ENCODE measurements at places on chromosomes 4 and X.

- no peak for DNase-seq
These were observed 1157.3 kb upstream of the AGA start for GRCh38 chr4:178599521-178599920.

DNA sequence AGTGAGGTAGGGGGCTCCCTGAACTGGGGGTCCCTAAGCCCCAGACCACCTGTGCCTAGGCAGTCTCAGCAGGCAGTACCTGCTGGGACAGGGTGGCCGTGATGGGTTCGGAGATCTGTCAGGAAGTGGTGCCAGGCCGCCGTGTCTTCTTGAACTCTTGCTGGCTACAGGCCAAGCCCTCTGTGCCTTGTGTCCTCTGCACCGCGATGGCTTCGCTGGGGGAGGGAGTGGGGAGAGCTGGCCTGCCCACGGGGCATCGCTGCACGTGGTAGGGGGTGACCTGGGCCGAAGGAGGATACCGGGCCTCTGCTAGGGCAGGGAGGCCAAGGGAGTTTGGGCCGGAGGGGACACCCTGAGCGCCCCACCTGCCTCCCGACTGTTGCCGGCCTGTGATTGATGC lies 96.7 kb upstream of the NKX1-1 start:
- no peak for DNase-seq

GRCh38 chr4:5991405-5991804 lies 26.8 kb downstream of the C4orf50 start:
- DNase-seq = no peak

- DNase-seq = no peak
These were observed 218.6 kb upstream of the GK2 start for GRCh38 chr4:79626611-79627010.

- no peak for DNase-seq
These were observed 56.2 kb upstream of the CHRDL1 start for GRCh38 chrX:110851780-110852179.

DNA sequence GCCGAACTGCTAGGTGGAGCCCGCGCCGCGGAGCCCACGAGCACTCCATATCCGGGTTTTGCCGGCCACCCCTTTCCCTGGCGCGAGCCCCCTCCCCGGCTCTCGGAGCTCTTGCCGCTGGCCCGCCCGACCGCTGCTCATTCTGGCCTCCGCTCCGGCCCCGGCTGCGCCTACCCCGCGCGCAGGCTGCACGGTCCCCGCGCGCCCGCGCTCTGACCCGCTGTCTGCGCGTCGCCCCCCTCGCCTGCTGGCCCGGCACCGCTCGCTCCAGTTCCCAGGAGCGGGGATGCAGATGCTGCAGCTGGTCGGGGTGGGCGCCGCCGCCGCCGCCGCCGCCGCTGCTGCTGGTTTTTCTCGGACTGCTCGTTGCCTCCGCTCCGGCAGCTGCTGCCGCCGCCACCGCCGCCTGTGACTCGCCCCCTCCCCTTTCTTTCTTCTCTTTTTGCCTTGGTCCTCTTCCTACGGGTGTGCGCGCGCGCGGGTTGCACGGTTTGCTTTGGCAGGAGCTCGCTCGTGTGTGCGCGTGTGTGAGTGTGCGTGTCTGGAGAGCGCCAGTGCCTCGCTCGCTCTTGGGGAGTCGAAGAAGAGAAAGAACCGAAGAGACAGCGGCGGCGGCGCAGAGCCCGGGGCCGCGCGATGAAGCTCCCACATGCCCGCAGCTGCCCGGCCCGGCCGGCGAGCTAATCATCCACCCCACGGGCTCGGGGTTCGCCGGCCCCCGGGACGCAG lies at the start of gene ADGRL3:
Gene ADGRL3 (plus strand): TSS at position 140 of the 729 bp plus-strand sequence.
- DNase-seq = no peak

GRCh38 chr4:95363966-95364365 lies 184.8 kb downstream of the UNC5C start:
- DNase-seq = no peak

DNA sequence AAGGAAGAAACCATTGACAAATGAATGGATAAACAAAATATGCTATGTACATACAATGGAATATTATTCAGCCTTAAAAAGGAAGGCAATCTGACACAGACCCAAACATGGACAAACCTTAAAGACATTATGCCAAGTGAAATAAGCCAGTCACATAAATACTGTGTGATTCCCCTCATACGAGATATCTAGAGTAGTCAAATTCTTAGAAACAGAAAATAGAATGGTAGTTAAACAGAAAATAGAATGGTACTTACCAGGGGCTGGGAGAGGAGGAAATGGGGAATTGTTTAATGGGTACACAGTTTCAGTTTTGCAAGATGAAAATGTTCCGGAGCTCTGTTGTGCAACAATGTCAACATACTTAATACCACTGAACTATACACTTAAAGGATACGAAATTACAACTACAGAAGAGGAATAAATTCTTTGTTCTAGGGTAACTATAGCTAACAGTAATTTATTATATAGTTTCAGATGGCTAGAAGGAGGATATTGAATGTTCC lies 47.8 kb upstream of the DUSP21 start:
- DNase-seq = no peak

- DNase-seq = no peak
These were observed 434.5 kb upstream of the FTHL17 start for GRCh38 chrX:31506360-31506759.

DNA sequence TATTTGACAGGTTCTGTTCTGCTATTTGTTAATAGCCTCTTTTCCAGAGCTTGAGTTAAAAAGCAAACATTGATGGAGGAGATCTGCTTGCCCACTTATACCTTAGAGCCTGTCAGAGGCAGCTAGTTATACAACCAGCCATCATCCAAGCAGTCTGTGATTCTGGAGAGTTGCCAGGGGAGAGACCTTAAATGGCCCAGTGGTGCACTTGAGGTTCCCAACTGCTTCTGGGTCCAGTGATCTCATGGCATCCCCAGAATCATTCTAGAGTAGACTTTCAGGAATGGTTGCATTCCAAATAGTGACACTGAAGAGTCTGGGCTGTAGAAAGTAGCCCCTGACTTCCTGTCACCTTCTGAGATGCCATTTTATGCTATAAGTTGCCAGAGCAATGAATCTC lies 160.7 kb downstream of the FHIP1A start:
- DNase-seq = no peak

DNA sequence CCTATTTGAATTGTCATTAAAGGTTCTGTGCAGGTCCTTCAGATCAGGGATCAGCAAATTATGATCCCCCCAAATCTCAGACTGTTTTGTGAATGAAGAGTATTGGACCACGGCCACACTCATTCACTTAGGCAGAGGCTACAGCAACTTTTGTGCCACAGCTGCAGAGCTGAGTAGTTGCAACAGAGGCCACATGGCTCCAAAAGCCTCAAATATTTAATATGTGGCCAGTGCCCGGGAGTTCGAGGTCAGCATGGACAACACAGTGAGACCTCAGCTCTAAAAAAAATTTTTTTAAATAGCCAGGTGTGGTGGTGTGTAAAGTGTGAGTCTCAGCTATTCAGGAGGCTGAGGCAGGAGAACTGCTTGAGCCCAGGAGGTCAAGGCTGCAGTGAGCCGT lies 100.7 kb downstream of the NSUN7 start:
- no peak for DNase-seq

- DNase-seq = no peak
These were observed 54.3 kb downstream of the CHRDL1 start for GRCh38 chrX:110741213-110741796.

- no peak for DNase-seq
These were observed 15.5 kb upstream of the NHS start for GRCh38 chrX:17359500-17359899.

- no peak for DNase-seq
These were observed 16.2 kb downstream of the SMIM31 start for GRCh38 chr4:164770010-164770724.

DNA sequence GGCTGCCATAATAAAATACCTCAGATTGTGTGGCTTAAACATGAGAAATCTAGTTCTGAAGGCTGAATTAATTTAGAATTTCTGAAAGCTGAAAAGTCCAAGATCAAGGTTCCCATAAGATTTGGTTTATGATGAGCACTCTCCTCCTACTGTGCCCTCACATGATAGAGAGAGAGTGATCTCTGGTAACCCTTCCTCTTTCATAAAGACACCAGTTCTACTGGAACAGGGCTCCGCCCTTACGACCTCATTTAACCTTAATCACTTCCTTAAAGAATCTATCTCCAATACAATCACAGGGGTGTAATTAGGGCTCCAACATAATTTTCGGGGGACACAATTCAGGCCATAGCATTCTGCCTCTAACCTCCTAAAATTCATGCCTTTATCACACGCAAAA lies 194.0 kb upstream of the MAB21L2 start:
- DNase-seq = no peak

DNA sequence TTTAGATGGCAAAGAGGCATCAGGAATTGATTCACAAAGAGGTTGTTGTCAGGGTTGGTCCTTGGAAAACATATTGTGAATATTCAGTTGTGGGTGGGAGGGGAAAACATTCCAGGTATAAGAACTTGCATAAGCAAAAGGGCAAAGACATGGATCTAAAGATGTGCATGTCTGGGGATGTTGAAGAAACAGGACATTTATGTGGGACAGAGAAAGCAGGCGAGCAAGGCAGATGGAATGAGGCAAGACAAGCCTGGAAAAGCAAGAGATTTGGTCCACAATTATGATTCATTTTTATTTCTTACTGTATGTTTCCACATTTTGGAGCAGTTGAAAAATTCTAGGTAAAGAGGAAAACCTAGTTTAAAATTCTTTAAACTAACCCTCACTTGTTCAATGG lies 134.9 kb upstream of the CXXC4 start:
- no peak for DNase-seq

- no peak for DNase-seq
These were observed 2.1 kb downstream of the LOC101059915 start for GRCh38 chrX:71669492-71669891.

DNA sequence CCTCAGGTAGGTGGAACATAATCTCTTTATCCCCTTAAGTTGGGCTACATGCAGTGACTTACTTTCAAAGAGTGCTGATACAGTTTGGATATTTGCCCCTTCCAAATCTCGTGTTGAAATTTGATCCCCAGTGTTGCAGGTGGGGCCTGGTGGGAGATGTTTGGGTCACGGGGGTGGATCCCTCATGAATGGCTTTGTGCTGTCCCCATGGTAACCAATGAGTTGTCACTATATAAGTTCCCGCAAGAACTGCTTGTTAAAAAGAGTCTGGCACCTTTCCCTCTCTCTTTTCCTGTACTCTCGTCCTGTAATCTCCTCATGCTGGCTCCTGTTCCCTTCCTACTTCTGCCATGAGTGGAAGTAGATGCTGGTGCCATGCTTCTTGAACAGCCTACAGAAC lies 71.3 kb downstream of the GLRA3 start:
- no peak for DNase-seq

DNA sequence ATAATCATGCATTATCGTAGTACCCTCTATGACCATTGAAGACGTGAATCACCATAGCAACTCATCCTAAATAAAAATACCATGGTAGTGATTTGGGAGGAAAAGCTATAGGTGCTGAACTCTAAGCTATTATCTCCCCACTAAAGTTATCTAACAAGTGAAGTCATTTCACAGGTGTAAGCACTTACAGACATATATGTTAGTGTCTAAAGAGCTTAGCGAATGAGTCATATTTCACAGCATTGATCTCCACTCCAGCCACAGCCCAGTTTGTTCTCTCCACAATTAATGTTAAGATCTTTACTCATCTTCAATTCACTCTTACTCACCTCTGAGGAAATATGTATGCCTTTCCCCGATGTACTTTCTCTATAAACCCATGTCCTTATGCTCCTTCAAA lies 57.0 kb downstream of the DCAF8L1 start:
- DNase-seq = no peak

- DNase-seq = no peak
These were observed 15.5 kb downstream of the KLB start for GRCh38 chr4:39422247-39422646.

DNA sequence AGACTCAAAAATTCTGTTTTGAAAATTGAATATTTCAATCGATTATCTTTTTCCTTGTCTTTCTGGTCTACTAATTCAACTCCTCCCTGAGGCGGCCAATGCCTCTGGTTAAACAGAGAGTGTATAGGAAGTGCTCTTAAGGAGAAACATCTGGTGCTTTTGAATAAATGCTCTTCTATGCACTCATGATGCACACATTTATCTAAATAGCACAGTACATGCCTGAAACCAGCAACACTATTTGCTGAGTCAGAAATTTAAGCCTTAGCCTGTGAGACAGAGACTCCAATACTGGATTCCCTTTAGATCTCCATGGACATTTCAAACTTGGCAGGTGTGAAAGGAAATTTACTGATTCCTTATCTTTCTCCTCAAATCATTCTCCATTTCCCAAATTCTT lies 118.6 kb downstream of the SLIT2 start:
- no peak for DNase-seq

GRCh38 chrX:124257924-124258702 lies 74.3 kb upstream of the TEX13D start:
- no peak for DNase-seq

DNA sequence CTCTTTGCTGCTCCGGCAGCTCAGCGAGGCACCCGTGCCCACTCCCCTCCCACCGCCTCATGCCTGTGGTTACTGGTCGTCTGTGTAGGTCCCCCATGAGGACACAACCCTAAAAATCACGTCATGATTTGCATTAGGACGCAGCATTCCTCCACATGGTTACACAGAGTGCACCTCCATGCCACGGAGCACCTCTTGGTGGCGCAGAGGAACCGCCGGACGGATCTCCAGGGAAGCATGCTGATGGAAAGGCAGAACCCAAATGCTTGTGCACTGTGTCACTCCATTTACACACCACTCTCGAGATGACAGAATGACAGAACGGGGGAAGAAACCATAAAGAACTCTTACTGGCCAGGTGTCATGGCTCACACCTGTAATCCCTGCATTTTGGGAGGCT lies 22.4 kb downstream of the FAM53A start:
- DNase-seq = no peak

- no peak for DNase-seq
These were observed 41.2 kb downstream of the PIR start for GRCh38 chrX:15451913-15452312.

- no peak for DNase-seq
These were observed at the start of gene GPR173 for GRCh38 chrX:53048169-53049126. GPR173 (plus strand) TSS chrX:53048789; CDS start chrX:53076622, 27,833 bp downstream.

GRCh38 chr4:18042754-18043153 lies 21.2 kb upstream of the LCORL start:
- DNase-seq = no peak

- no peak for DNase-seq
These were observed 136.6 kb upstream of the OTUD4 start for GRCh38 chr4:145316897-145317574.

GRCh38 chr4:61877266-61877665 lies 677.1 kb downstream of the ADGRL3 start:
- DNase-seq = no peak

GRCh38 chr4:24279469-24279868 lies 304.9 kb downstream of the DHX15 start:
- DNase-seq = no peak

DNA sequence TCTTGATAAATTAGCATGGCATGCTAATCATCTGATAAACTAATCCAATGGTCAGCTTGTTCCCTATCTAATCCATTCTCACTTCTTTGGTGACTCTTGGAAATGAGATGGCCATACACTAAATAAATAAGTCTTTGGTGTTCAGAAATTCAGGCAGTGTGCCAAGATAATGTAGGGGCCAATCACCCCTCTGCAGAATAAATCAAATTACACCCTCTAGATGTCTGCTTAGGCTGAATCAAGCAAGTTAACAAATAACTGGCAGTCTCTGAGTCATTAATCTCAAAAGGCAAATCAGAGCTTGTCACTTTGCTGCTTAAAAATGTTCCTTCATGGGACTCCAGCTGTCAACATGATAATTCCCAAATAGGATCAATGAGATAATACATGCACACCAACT lies 97.4 kb downstream of the NLGN4X start:
- no peak for DNase-seq

- DNase-seq = no peak
These were observed 31.6 kb downstream of the IQCM start for GRCh38 chr4:149784018-149784417.

GRCh38 chrX:24494647-24495075 lies 29.6 kb downstream of the PDK3 start:
- no peak for DNase-seq
